ENCODE measurements at places on chromosomes 6 and 20.

- no peak for DNase-seq
These were observed 64.8 kb downstream of the IBTK start for GRCh38 chr6:82182756-82183155.

DNA sequence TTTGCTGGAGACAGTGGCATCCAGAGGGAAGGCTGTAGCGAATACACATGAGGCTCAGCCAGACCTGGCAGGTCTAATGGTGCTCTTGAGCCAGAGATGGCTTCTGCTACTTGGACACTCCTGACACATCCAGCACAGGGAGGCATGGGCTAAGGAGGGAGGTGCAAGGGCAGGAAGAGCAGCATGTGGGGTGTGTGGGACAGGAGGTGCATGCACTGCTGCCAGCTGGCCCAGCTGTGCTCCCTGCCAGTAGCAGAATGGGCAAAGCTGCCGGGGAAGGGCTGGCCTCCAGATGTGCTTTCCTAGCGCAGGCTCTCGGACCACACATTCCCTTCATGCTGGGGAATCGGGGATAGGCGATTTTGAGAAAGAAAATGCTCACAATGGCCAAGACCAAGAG lies 309.2 kb downstream of the CDC5L start:
- no peak for DNase-seq

DNA sequence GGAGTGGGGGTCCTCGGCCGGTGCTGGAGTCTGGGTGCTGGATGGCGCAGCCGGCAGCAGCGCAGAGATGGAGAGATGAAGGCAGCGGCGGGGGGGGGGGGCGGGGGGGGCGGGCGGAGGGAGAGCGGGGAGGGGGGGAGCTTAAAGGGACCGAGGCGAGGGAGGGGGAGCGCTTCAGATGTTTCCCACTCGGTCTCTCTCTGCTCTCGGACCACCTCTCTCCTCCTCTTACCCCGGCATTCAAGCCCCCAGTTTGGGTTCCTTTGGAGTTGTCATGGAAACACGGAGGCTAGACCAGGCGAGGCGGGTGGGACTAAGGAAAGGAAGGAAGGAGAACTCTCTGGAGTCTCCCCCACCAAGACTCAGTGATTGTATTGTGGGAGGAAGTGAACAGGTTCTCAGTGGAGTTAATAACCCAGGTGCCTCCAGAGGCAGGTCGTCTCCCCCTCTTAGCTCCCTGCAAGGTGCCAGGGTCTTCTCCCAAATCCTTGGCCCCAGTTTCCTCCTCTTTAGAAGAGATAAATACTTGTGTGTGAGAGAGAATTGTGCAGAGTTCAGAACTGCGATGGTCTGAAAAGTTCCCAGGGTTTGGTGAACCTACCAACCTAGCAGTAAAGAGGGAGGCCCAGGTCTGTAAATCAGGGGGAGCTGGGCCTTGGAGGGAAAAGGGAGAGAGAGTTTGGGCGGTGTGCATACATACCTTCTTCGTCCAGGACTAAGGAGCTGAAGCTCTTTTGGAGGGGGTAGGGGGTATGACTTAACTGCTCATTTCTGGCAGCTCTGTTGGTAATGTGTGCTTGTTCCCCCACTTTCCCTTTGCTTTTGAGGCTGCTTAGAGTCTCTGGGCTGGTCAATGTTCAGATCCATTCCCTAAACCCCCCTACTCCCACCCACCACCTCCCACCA lies at the start of gene PRRT1:
TSS of gene PRRT1 (minus strand) at position 77 of the 906 bp plus-strand sequence. CDS start 112 bp downstream, outside the sequence.
- DNase-seq, result peak; percentile 49

GRCh38 chr20:2026514-2026913 lies 32.7 kb upstream of the PDYN start:
- no peak for DNase-seq

- DNase-seq, result no peak
These were observed 489 bp downstream of the TBX18 start for GRCh38 chr6:84763886-84764331.

DNA sequence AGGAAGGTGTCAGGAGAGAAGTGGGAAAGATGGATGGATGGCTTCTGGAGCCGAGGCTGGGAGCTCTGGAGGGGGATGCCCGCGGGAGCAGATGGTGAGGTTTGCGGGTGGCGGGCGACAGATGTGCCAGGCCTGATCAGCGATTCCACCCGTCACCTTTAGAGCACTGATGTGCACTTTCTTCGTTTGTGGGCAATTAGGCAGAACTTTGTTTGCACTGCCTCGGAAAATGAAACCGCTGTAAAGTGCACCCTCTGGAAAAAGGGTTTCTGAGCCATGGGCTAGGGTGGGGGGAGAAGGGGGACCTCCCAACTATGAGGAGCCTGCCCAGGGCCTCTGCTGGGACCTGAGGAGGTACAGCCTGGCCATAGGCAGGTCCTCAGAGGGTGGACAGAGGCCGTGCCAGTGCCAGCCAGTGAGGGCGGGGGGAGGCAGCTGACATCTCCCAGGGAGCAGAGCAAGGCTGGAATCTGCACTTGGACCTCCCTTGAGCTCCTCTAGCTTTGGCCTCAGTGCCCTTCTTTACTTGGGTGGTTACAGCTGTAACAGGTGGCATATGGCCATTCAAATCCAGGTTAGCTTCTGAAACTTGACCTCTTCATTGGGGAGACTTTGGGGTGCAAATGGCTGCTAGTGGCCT lies 58.7 kb downstream of the CD40 start:
- DNase-seq, result no peak

DNA sequence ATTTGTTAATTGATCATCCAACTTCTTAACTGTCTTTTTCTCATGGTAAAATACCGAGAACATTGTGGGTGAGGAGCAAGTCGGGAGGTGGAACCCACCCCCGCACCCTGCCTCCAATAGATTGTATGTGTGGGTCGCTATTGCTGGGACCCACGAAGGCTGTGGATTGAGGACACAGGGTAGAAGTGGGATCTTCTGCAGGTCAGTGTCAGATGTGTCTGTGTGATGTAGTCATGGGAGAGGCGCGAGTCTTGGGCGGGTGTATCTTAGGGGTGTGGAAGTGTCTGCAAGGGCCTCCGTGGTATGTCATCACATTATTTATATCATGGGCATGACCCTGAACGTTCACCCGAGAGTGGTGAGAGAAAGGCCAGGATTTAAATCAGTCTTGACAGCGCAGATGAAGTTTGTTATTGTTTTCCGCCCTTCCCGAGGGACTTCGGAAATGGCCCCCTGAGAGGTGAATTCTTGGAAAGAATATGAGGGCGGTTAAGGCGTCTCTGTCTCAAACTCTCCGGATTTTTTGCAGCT lies 472 bp upstream of the PAQR8 start:
- DNase-seq, result peak; percentile 43

- DNase-seq, result no peak
These were observed 167.1 kb downstream of the PTPRT start for GRCh38 chr20:43022568-43022967.

DNA sequence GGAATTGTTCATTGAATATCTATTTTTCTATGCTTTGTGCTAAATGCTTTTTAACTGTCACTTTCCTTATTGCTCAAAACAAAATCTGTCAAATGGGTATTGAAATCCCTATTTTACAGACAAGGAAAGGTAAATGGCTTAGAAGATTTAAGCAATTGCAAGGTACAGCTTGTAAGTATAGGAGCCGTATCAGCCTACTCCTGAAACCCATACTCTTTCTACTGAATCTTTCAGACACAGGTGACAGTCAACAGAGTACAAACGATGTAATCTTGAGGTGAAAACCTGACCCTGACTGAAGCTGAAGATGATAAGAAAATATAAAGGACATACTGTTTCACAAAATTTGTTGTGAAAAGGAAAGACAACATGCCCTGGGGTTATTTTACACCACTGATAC lies 7.0 kb upstream of the COX7A2 start:
- DNase-seq, result no peak

- no peak for DNase-seq
These were observed 81.7 kb downstream of the COL9A1 start for GRCh38 chr6:70221025-70221714.

- peak; percentile 94 for DNase-seq
These were observed at the start of gene MPC1 for GRCh38 chr6:166382933-166383801. Gene MPC1, minus strand, starts transcription at chr6:166382940. Its CDS starts 64 bp downstream, at chr6:166382876.

GRCh38 chr20:43916073-43916880 lies 1.6 kb downstream of the TOX2 start:
- DNase-seq, result no peak

DNA sequence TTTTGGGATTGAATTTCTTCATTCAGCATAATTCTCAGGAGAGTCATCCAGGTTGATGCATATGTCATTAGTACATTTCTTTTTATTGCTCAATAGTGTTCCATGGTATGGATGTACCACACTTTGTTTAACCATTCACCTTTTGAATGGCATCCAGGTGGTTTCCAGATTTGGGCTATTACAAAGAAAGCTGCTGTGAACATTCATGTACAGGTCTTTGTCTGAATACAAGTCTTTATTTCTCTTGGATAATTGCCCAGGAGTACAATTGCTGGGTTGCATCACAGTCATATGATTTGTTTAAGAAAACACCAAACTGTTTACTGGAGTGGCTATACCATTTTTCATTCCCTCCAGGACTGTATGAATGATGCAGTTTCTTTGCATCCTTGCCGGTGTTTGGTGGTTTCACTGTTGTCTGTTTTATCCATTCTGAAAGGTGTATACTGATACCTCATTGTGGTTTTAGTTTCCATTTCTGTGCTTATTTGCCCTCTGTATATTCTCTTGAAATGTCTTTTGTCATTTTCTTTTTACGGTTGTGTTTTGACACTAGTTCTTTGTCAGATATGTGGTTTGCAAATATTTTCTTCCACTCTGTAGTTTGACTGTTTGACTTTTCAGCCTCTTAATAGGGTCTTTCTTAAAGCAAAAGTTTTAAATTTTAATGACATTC lies 8.8 kb downstream of the CDKAL1 start:
- no peak for DNase-seq
